ENCODE measurements at places on chromosomes 16 and 17.

DNA sequence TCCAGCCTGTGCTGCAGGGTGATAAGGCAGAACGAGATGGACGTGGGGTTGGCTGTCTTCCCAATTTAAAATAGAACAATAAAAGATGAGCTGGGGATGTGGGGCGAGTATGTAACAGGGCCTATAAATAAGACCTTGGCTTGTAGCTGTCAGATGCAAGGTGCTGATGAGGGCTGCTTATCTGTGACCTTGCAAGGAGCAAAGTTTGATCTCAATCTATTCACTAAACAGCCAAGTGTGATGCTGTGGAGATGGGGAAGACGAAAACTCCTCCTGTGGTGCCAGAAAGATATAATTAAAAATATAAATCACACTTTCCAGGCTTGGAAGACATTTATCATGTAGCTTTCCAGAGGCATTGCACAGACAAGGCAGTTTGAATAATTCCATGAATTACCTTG is 26.7 kb upstream of the TEX2 start:
- H3K4me3 ChIP-seq = no peak overlapping the region
- no peak overlapping the region for H3K27ac ChIP-seq
- H3K36me3 ChIP-seq = no peaks in the 10 kb centered on the region
- DNase-seq = no peak

DNA sequence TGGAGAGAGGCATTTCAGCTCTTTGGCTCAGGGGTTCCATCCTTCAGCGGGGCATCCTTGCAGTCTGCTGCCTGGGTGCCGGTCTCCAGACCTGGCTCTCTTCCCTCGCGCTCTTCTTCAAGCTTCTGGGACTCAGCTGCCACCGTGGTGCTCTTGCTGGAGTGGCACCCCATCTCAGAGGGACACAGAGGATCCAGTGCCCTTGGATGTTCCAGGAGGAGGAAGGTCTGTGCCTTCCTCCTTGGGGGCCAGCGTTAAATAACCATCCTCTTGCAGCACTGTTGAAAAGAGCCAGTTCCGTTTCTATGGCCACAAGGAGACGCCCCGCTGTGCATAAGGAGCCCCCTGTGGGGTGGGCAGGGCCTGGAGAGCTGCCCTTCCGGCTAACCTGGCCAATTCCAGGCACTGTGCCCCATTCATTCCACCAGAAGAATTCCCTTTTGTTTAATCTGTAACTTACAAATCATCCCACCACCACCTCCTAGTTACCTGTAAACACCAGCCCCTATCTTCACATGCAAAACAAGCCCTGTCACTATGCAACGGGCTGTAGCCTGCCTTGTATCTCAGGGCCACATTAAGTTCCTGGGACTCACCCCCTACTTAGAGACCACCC is 8.6 kb downstream of the CHD9NB start:
- no peak overlapping the region for H3K27ac ChIP-seq
- H3K27me3 ChIP-seq = no peaks in the 10 kb centered on the region
- no peak for DNase-seq
- no peaks in the 10 kb centered on the region for H3K36me3 ChIP-seq
- H3K4me1 ChIP-seq = peaks cover 24% of the 10 kb centered on the region
- H3K4me3 ChIP-seq = no peak overlapping the region

DNA sequence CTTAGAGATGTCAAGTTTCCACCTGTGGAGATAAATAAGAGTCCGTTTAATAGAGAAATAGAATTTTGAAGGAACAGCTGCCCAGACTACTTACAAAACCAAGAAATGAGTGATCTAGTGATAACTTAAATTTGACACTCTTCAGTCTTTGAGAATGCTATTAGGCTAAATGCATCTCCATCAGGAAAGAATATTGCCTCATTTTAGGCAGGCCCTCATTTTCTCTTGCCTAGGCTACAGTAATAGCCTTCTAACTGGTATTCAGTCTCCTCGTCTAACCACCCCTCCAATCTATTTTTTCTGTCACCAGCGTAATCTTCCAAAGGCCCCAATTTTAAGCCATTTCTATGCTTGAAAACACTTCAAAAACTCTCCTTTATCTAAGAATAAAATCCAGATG is 537.8 kb upstream of the CA10 start:
- H3K36me3 ChIP-seq = no peaks in the 10 kb centered on the region
- H3K27me3 ChIP-seq = no peaks in the 10 kb centered on the region
- no peak overlapping the region for H3K27ac ChIP-seq
- H3K4me1 ChIP-seq = no peaks in the 10 kb centered on the region

DNA sequence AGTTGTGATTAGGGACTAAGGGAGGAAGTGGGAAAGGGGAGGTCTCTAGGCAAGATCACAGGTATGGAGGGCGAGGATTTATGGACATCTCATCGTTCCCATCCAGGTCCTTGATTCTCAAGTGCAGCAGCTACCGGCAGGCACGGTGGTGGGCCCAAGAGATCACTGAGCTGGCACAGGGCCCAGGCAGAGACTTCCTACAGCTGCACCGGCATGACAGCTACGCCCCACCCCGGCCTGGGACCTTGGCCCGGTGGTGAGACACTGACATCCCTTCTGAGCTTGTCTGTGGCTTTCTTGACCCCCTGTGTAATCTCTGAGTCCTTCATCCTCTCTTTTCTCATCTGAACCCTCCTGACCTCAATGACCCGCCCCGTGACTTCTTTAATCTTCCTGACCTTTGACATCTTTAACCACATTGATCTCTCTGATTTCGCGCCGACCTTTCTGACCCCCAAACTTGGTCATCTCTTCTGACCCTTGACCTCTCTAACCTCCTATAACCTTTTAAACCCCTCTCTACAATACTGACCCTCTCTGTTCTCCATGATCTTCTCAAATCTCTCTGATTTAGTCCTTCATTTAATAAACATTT is 3.8 kb downstream of the PLD2 start:
- no peak overlapping the region for H3K27ac ChIP-seq
- H3K4me3 ChIP-seq = no peak overlapping the region
- H3K4me1 ChIP-seq = peaks cover 15% of the 10 kb centered on the region
- no peaks in the 10 kb centered on the region for H3K27me3 ChIP-seq
- DNase-seq = no peak
- H3K36me3 ChIP-seq = no peaks in the 10 kb centered on the region

All from DND-41 (cell line).